ENCODE measurements at places on chromosomes 2 and 18. TPM values are rescaled to one million over a fixed set of nuclear protein-coding genes. Genes with fewer than 3 reads are reported as not detected.
A peak's percentile ranks its signal among the peaks of the same experiment; 100 is the strongest.

GRCh38 chr2:128867311-128867710 lies 548.6 kb upstream of the HS6ST1 start:
- H3K27me3 ChIP-seq: no peaks in the 10 kb centered on the region
- DNase-seq: no peak
- no peak overlapping the region for H3K4me3 ChIP-seq
- no peaks in the 10 kb centered on the region for H3K36me3 ChIP-seq
- no peak overlapping the region for H3K27ac ChIP-seq
- peaks cover 21% of the 10 kb centered on the region for H3K4me1 ChIP-seq

DNA sequence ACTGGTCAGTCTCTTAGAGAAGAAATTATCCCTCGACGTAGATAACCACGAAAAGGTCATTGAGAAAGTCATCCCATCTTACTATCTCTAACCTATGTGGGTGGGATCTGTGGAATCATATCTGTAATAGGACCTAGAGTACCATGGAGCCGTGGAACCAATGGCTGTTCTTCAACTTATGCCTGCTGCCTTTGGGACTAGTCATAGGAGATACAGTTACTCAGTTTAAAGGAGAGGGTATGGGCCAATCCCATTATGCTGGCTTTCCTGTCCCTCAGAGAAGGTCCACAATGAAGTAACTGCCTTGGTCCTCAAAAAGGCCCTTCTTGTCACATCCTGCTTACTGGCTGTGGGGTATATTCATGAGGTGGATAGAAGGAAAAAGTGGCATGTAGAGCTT lies 77.5 kb downstream of the FEZ2 start:
- no peak overlapping the region for H3K27ac ChIP-seq
- H3K27me3 ChIP-seq: no peaks in the 10 kb centered on the region
- no peak overlapping the region for H3K4me3 ChIP-seq
- H3K36me3 ChIP-seq: no peaks in the 10 kb centered on the region

GRCh38 chr2:222228054-222228453 lies 70.7 kb downstream of the PAX3 start:
- no peak overlapping the region for H3K27ac ChIP-seq
- H3K36me3 ChIP-seq: no peaks in the 10 kb centered on the region
- H3K27me3 ChIP-seq: no peaks in the 10 kb centered on the region
- peaks cover 8% of the 10 kb centered on the region for H3K4me1 ChIP-seq

GRCh38 chr2:24454294-24454693 lies 36.8 kb upstream of the NCOA1 start:
- H3K27ac ChIP-seq: no peak overlapping the region
- H3K36me3 ChIP-seq: no peaks in the 10 kb centered on the region
- H3K4me1 ChIP-seq: no peaks in the 10 kb centered on the region
- peak; percentile 71 for DNase-seq
- peaks cover 50% of the 10 kb centered on the region for H3K27me3 ChIP-seq
- no peak overlapping the region for H3K4me3 ChIP-seq

GRCh38 chr2:207133820-207134519 lies 31.8 kb downstream of the KLF7 start:
- H3K4me3 ChIP-seq: no peak overlapping the region
- H3K27ac ChIP-seq: no peak overlapping the region
- DNase-seq: peak; percentile 96
- H3K27me3 ChIP-seq: no peaks in the 10 kb centered on the region
- no peaks in the 10 kb centered on the region for H3K36me3 ChIP-seq

GRCh38 chr2:164621764-164622105 lies 453 bp upstream of the GRB14 start:
- H3K36me3 ChIP-seq: no peaks in the 10 kb centered on the region
- H3K4me1 ChIP-seq: peaks cover 4% of the 10 kb centered on the region
- H3K27ac ChIP-seq: no peak overlapping the region
- no peak for DNase-seq
- H3K4me3 ChIP-seq: peak overlapping the region; percentile 89
- no peaks in the 10 kb centered on the region for H3K27me3 ChIP-seq

GRCh38 chr18:11379660-11380059 lies 229.7 kb upstream of the SLC35G4 start:
- H3K27ac ChIP-seq: no peak overlapping the region
- H3K27me3 ChIP-seq: no peaks in the 10 kb centered on the region
- H3K4me3 ChIP-seq: no peak overlapping the region
- H3K36me3 ChIP-seq: no peaks in the 10 kb centered on the region

DNA sequence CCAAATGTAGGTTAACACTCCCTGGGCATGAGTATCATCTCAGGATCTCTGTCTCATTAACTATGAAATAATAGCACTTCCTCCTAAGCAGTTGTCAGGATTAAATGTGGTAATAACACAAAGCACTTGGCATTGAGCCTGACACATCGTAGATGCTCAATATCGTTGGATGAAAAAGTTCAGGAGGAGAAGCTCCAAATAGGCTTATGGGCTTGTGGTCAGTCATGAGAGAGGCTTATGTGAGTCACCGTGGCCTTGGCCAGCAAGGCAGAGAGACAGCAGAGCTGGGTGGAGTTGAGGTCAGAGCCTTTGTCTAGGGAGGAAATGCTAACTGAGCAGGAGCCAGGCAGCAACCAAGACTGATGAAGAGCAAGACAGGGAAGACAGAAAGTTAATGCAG lies 68.3 kb upstream of the PPM1B start:
- H3K27me3 ChIP-seq: no peaks in the 10 kb centered on the region
- H3K36me3 ChIP-seq: no peaks in the 10 kb centered on the region
- H3K4me3 ChIP-seq: no peak overlapping the region
- no peak overlapping the region for H3K27ac ChIP-seq

GRCh38 chr2:19818039-19818438 lies 83.7 kb downstream of the TTC32 start:
- H3K4me3 ChIP-seq: no peak overlapping the region
- DNase-seq: peak; percentile 11
- H3K36me3 ChIP-seq: no peaks in the 10 kb centered on the region
- H3K27me3 ChIP-seq: no peaks in the 10 kb centered on the region

GRCh38 chr2:231926180-231926741 lies at the start of gene NPPC:
Gene NPPC, minus strand, starts transcription at chr2:231926396. Its CDS starts 147 bp downstream, at chr2:231926249.
- H3K36me3 ChIP-seq: no peaks in the 10 kb centered on the region
- H3K27ac ChIP-seq: no peak within 1 kb of the TSS
- H3K4me3 ChIP-seq: peak within 1 kb of the TSS; percentile 31
- H3K27me3 ChIP-seq: peaks cover 73% of the 10 kb centered on the region
- H3K4me1 ChIP-seq: no peaks in the 10 kb centered on the region

GRCh38 chr2:15160201-15160991 lies 400.7 kb downstream of the NBAS start:
- no peaks in the 10 kb centered on the region for H3K27me3 ChIP-seq
- H3K4me3 ChIP-seq: no peak overlapping the region
- H3K4me1 ChIP-seq: peaks cover 14% of the 10 kb centered on the region
- no peak for DNase-seq
- H3K27ac ChIP-seq: no peak overlapping the region
- no peaks in the 10 kb centered on the region for H3K36me3 ChIP-seq

DNA sequence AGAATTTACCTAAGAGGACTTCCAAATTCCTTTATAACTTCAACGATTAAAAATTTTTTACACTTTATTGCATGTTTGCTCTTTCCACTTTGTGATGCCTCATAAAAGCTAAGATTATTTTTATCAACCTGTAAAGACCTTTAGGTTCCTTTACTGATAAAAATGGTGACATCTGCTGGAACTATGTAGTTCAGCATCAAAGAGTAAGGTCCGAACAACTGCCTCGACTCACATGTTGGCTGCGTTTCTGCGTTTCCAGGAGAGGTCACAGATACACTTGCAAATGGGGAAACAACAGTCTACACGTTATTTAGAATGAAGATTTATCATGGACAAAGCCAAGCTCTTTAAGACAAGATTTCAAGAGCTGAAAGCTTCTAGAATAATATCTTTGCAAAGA lies 18.8 kb upstream of the TMX3 start:
- no peak for DNase-seq
- no peak overlapping the region for H3K4me3 ChIP-seq
- H3K36me3 ChIP-seq: no peaks in the 10 kb centered on the region
- no peaks in the 10 kb centered on the region for H3K27me3 ChIP-seq
- no peak overlapping the region for H3K27ac ChIP-seq
- no peaks in the 10 kb centered on the region for H3K4me1 ChIP-seq

DNA sequence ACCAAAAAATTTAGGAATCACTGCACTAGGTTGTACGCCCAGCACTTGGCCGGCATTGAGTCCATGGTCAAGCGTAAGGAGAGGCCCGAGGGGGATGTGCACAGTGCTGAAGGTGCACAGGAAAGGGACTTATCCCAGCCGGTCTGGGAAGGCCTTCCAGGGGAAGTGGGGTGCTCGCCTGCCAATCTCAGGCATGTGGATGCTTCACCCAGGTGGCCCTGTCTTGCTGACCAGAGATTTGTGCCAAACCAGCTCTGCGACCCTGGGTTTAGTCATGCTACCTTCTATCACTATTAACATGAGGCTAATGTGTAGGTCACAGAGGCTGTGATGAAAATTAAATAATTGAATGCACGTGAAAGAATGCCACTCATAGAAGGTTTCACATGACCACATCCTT lies 1.7 kb upstream of the ITM2C start:
- peaks cover 33% of the 10 kb centered on the region for H3K4me1 ChIP-seq
- H3K27me3 ChIP-seq: no peaks in the 10 kb centered on the region
- no peak for DNase-seq
- H3K27ac ChIP-seq: no peak overlapping the region

- H3K27me3 ChIP-seq: no peaks in the 10 kb centered on the region
- H3K27ac ChIP-seq: no peak overlapping the region
- H3K4me1 ChIP-seq: no peaks in the 10 kb centered on the region
- H3K36me3 ChIP-seq: peaks cover 12% of the 10 kb centered on the region
Observed at GRCh38 chr2:152622219-152622618, 95.0 kb downstream of the PRPF40A start.

SERPINB10 gene
- not detected for total RNA-seq

G6PC2 gene
- total RNA-seq: not detected

CPLX4 gene
- not detected for total RNA-seq

KLHL29 gene
- total RNA-seq: 11.0 TPM

Measured in cardiac muscle cell (in vitro differentiated cells and primary cell).